Fibroblast of skin of right biceps (primary cell): ENCODE measurements at places on chromosomes 6 and 20.

GRCh38 chr6:136312975-136313374, 23.3 kb upstream of the BCLAF1 start:
- no peak for DNase-seq

GRCh38 chr20:57059055-57059596, 207.3 kb downstream of the BMP7 start:
- no peak for DNase-seq

- DNase-seq: peak; percentile 47
These were observed 609.3 kb downstream of the COL12A1 start for GRCh38 chr6:74596588-74596987.

GRCh38 chr6:128493877-128494276, 26.5 kb downstream of the PTPRK start:
- no peak for DNase-seq

- no peak for DNase-seq
These were observed 222.4 kb upstream of the CNR1 start for GRCh38 chr6:88388589-88388988.

GRCh38 chr6:22271081-22271480, 25.8 kb downstream of the PRL start:
- DNase-seq: peak; percentile 47
